ENCODE measurements at places on chromosomes 5 and 9.

GRCh38 chr5:135360278-135361274 lies 38.5 kb downstream of the MACROH2A1 start:
- DNase-seq = no peak

- no peak for DNase-seq
These were observed 47.6 kb downstream of the AQP7 start for GRCh38 chr9:33354651-33355211.

DNA sequence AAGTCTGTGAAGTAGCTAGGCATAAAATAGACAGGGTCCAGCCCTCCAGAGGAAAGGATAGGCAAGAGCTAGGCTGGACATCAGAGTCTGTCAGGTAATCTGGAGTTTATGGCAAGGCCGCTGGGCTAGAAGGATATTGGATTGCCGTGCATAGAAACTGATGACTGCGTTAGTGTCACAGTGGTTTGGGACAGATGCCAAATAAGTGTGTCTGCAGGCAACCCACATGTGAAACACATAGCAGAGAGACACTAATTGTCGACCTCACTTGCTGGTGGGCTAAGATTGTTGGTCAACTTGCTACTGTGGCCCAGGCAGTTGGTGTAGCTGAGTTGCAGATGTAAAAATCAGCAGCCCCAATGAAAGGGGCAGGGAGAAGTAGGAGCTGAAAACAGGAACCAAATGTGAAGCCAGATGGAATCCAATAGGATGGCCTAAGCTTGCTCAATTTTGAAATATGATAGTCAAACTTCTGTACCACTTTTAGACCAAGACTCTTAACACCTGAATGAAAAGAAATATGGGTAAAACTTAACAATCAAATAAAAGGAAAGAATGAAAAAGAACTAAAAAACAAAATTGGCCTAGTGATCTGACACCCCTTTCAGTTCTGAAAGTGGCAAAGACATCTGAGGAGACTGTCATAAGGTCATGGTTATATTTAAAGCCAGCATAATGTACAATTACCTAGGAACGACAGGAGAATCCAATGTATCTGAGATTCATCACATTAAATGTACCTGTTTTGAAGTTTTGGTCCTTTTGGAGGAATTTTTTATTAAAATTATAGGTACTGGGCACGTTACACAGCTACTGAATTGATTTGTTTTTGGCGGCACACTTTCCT lies 243.3 kb upstream of the ACTBL2 start:
- no peak for DNase-seq

- DNase-seq = no peak
These were observed 1.0 kb downstream of the NREP start for GRCh38 chr5:111755942-111756381.

DNA sequence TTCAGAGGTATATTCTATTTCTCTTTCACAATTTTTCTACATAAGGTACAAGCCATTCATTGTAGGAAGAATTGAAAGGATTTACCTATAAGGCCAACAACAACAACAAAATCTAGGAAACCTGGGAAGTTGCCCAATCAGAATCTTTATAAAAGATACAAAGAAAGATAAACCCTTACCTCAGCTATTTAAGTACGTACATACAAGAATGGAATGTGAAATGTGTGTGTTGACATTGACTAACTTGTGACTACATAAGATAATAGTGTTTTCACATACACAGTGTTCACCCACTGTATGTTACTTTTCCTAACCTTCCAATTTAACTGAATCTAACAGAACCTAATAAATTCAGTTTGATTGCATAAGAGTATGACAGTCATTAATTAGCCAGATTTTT lies 154.1 kb downstream of the ADAMTS6 start:
- DNase-seq = no peak

- no peak for DNase-seq
These were observed 45.2 kb upstream of the PPP2CA start for GRCh38 chr5:134271059-134271458.

GRCh38 chr9:127555840-127556820 lies 55.9 kb upstream of the STXBP1 start:
- no peak for DNase-seq

GRCh38 chr9:31677415-31677814 lies 707.0 kb upstream of the ACO1 start:
- DNase-seq = no peak

DNA sequence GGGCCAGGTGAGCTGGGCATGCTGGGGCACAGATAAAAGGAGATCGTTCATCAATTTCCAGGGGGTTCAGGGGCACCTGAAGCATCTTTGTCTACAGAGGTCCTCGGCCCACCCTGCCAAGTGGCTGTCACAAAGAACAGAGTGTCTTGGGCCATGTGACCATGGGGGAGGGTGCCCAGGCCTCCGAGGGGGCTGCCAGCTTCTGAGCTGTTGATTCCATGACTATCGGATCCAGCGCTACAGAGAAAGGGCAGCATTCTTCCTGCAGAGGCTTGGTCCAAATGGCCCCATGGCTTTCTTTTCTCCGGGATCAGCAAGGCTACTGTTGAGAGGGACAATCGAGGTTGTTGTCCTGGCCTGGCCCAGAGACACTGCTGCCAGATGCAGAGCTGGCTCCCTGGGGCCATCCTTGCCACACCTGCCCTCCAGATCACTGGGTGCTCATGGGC lies 289.2 kb downstream of the ZSWIM6 start:
- no peak for DNase-seq

DNA sequence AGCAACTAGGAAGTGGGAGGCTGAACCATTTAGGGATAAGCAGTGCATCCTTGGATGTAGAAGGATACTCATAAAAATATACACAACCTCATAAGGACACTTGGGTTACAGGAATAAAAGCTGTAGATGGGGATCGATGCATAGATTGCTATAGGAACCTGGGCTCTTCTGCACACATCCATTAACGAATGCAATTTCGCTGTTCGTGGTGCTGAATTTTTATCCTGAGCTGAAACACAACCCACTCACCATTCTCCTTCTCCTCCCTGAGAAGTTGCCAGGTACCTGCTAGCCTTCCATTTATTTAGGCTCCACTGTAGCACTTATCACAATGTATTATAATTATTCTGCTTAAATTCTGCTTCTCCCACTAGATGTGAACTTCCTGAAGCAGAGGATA lies 320.6 kb upstream of the BRINP1 start:
- no peak for DNase-seq

- no peak for DNase-seq
These were observed 49.8 kb downstream of the PIK3R1 start for GRCh38 chr5:68265347-68265746.

DNA sequence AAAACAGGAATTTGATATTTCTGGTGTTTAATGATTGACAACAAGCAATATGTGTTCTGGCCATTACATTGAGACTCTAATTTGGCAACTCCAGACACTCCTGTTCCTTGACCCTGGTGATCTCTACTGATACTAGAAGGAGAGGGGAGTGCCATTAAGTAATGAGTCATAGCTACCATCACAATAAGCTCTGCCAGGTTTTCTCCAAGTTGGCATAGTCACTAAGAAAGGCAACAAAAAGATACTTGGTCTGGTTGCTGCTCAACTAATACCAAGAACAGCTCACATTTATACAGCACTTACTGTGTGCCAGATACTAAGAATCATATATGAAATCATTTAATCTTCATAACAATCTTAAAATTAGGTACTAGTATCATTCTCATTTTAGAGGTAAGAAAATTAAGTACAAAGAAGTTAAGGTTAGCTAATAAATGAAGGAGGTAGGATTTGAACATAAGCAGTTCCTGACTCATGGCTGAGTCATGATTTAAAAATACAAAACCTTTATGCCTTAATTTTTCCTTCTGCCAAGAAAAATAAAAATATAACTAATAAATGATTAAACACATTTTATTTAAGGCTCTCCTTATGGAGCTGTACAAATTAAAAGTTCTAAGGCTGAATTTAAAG lies 19.9 kb upstream of the PRXL2C start:
- DNase-seq = no peak

DNA sequence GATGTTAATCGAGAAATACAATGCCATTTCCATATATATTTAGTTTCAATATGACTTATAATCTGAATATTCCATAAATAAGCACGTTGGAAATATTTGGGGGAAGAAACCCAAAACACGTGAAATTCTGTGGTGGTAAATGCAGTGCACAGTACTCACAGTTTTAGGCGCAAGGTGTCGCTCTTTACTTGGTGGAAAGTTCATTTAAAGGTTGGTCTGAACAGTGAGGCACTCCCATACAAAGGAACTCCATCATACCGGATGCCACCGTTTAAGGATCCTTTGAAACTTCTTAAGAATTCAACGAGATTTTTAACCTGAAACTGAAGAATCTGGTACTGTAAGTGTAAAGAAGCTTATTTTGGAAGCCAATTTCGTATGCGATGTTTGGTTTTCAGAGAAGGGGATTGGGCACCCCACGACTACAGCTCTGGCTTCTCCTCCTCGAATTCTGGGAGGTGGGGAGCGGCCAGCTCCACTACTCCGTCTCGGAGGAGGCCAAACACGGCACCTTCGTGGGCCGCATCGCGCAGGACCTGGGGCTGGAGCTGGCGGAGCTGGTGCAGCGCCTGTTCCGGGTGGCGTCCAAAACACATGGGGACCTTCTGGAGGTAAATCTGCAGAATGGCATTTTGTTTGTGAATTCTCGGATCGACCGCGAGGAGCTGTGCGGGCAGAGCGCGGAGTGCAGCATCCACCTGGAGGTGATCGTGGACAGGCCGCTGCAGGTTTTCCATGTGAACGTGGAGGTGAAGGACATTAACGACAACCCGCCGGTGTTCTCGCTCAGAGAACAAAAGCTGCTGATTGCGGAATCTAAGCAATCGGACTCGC lies at the start of gene PCDHA11:
TSS of gene PCDHA11 (plus strand) at position 237 of the 834 bp plus-strand sequence. CDS start at position 384, 147 bp downstream.
- DNase-seq = no peak

DNA sequence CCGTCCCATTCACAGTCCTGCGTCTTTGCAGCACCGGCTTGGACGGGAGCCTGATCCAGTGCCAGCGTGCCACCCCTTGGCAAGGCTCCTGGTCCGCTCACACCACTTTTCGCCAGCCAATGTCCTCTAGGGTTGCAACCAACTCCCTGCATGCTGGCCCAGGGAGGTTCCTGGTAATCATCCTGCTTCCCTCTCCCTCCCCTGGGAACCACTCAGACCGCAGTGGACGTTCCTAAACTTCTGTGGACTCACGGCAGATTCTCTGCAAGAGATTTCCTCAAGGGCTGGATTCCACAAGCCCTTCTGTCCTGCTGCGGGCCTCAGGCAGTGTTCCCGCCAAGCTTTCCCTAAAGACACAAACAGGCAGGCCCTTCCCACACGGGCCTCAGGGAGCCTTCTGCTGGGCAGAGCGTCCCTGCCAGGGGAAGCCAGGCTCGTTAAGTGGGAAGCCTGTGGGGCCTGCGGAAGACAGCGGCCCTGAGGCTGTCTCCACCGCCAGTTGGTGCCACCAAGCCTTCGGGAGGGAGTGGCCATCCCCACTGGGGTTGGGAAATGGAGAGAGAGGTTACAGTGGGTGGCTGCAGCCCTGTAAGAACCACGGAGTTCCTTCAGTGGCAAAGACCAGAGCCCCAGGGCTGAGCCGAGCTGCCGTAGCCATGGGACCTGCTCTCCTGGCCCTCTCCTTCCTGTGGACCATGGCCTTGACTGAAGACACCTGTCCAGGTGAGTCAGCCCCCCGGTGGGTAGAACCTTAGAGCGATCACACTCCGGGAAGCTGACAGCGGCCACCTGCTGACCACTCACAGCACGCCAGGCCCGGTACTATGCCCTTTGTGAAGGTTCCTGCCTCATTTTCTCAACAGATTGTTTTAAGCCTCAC lies 16.4 kb upstream of the FCN2 start:
- DNase-seq = no peak

- no peak for DNase-seq
These were observed 161.3 kb downstream of the YIPF5 start for GRCh38 chr5:144009116-144009515.

DNA sequence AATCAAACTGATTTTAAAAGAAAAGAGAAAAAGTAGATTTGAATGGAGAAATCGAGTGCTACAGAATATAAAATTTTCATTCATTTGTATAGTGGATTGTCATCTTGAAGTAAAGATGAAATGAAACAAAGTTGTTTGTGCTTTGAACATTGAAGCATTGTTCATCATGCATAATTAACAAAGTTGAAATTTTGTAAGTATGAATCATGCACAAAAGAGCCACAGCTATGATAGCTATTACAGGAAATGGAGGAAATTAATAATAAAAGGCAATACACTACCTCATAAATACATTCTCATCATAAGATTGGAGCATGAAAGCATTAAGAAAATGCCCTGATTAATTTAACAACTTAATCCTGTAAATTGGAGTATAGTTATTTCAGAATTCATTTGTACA lies 153.4 kb upstream of the TLX3 start:
- no peak for DNase-seq

GRCh38 chr9:18228101-18228500 lies 245.9 kb upstream of the ADAMTSL1 start:
- no peak for DNase-seq

DNA sequence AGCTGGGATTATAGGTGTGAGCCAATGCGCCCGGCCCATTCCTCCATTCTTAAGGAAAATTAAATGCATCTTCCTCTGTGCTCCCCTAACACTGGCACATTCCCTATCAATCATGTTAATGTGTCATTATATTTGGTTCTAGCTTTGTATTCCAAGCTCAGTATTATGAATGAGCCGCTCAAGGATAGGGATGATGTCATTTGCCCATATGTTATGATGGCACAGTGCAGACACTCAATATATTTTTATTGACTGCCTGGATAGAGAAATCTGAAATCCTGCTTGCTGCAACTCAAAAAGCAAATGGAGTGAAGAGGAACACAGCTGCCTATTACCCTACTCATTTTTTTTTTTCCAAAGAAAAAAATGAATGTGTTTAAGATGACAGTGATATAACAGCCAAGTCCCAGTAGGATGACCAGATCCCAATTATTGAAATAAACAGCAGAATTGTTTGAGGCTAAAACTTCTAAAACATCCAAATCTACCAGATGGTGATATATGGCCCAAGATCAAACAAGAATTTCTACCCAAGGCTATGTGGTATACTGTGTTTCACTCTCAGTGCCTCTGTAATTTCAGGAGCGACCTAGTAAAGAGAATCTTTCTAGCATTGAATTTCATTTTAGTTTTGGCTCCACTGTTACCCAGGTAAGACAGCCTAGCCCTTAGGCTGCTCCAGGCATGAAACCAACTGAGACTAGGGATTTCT lies 16.3 kb downstream of the SUSD1 start:
- no peak for DNase-seq

- no peak for DNase-seq
These were observed 148.8 kb downstream of the GADD45G start for GRCh38 chr9:89753472-89754055.
